ENCODE measurements at places on chromosomes 13 and 19.
A peak's percentile ranks its signal among the peaks of the same experiment; 100 is the strongest.

- DNase-seq = peak; percentile 46
Measured at GRCh38 chr19:41958367-41959055, 610 bp downstream of the RABAC1 start.

DNA sequence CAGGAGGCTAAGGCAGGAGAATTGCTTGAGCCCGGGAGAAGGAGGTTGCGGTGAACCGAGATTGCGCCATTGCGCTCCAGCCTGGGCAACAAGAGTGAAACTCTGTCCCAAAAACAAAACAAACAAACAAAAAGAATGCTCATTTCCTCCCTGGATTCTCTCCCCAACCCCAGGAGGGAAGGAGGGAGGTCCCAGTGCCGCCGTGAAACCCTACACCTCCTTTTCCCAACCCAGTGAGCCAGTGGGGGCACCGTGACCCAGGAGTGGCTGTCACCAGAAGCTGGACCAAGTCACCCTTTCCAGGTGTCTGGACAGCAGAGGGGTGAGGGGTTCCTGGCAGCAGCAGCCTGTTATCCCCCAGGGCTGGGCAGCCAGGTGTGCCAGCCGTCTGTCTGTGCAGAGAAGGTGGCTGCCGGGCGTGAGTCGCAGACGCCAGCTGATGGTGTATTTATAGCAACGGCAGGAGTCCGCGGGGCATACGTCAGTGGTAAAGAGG is 23.5 kb downstream of the NFIC start:
- DNase-seq = no peak

GRCh38 chr13:103224804-103225203 is 158.6 kb upstream of the SLC10A2 start:
- no peak for DNase-seq

- no peak for DNase-seq
Measured at GRCh38 chr13:110506396-110506795, 55.1 kb downstream of the RAB20 start.

DNA sequence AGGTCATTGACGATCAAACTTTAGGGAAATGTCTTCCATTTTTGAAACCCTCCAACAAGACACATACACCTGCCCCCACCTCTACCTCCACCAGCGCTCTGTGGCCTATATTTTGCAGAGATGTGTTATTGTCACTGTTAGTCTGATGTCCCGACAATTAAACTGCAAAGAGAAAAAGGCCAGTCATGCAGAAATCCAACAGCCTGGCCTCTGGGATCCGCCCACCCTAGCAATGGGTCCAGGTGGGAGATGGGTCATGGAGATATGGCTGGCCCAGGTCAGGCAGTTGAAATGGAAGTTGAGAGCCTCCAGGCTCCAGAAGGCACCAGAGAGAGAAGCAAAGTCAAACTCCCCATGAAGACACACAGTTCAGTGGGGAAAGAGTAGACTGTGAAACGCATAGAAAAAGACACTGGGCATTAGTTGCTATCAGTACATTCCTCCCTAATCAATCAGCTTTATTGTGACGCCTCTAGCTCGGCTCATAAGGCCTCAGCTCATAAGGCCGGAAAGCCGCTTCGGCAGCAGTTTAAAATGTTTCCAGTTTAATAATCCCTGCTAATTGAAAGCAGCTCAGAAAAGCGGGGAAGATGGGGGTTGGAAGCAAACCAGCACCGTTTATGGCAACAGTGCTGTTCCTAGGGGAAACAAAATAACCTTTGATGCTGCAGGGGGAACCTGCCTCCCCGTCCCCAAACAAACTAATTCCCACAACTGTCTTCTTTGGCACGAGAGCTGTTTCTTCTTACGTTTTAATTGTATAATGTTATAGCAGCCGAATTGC is 239.7 kb upstream of the ZNF507 start:
- no peak for DNase-seq

GRCh38 chr13:49466292-49466838 is 22.3 kb downstream of the SETDB2 start:
- no peak for DNase-seq

DNA sequence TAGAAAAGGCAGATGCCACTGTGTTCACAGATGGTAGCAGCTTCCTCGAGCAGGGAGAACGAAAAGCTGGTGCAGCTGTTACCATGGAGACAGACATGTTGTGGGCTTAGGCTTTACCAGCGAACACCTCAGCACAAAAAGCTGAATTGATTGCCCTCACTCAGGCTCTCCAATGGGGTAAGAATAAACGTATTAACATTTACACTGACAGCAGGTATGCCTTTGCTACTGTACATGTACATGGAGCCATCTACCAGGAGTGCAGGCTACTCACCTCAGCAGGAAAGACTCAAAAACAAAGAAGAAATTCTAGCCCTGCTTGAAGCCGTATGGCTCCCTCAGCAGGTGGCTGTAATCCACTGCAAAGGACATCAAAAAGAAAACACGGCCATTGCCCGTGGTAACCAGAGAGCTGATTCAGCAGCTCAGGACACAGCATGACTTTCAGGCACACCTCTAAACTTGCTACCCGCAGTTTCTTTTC is 197.7 kb downstream of the ZNF737 start:
- DNase-seq = no peak

DNA sequence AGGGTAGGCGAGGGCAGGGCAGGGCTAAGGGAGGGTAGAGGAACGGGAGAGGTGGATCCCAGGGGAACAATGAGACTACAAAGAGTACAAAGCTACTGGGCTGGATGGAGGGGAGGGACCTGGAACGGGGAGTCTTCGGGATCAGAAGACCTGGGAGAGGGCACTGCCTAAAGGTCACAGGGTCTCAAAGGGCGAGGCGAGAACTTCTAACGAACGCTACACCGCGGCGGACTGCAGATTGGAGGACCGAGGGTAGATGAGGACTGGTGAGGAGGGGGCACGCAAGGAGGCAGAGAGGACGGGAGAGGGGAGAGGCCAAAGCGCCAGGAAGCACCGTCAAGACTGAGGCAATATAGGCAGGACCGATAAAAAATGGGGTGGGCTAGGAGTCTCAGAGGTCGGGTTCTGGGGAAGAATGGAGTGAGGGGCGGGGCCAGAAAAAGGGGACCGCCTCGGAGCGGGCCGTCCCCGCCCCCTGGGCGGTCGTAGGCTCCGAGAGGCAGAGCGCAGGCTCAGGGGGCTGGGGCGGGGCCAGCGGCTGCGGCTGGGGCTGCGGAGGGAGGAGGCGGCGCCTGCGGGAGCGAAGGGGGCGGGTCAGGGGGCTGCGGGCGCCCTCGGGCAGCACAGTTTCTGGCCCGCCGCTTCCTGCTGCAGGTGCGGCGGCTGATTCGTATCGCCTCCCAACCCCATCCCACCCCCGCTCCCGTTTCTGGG is 1.3 kb upstream of the KCNC3 start:
- peak; percentile 41 for DNase-seq

GRCh38 chr19:55703790-55704215 is 28.8 kb downstream of the EPN1 start:
- peak; percentile 37 for DNase-seq

- DNase-seq = peak; percentile 1
Measured at GRCh38 chr13:29081036-29081435, 260.9 kb downstream of the MTUS2 start.

DNA sequence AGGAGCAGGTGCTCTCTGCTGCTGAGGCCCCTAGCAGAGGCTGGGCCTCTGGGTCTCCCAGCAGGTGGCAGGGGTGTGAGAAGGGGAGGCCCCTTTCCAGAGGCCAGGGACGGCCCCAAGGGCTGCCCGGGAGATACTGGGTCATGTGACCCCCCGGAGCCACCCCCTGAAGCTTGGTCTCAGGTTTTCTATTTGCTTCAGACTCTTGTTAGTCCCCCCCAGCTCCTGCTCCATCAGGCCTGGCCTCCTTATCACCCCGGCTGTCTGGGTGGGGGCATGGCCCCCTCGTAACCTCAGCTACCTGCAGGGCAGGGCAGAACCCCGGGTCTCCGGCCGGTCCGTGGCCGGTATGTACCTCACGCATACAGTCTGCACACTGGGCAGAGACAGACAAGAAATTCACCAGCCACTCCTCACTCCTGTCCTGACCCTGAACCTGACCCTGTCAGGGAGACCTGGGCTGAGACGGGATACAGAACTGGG is 13.2 kb upstream of the TCF3 start:
- DNase-seq = no peak

- no peak for DNase-seq
Measured at GRCh38 chr13:106963151-106963550, 395.2 kb upstream of the ARGLU1 start.

DNA sequence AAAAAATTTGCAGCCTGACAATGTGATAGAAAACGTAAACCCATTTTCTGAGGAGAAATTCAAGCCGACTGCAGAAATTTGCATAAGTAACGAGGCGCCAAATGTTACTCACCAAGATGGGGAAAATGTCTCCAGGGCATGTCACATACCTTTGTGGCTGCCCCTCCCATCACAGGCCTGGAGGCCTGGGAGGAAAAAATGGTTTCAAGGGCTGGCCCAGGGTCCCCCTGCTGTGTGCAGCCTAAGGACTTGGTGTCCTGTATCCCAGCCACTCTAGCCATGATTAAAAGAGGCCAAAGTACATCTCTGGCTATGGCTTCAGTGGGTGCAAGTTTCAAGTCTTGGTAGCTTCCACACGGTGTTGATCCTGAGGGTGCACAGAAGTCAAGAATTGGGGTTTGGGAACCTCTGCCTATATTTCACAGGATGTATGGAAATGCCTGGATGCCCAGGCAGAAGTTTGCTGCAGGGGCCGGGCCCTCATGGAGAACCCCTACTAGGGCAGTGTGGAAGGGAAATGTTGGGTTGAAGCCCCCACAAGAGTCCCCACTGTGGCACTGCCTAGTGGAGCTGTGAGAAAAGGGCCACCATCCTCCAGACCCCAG is 1842.3 kb downstream of the PCDH9 start:
- no peak for DNase-seq

GRCh38 chr13:112131713-112132113 is 64.8 kb downstream of the SOX1 start:
- no peak for DNase-seq

DNA sequence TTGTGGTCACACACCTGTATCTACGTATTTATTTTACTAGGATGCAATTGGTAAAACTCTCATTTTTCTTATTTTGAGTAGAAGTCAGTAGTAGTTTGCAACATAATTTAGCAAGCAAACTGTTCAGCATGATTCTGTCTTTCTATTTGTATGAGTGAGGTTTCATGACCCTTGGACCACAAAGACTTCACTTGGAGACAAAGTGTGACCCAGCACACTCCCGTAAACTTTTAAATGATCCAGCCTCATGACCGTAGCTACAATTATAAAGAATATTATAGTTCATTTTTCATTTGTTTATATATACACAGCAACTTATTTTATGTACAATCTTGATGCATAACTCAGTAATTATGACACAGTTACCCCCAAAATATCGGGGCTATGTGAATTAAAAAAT is 86.5 kb downstream of the ERCC5 start:
- DNase-seq = no peak

GRCh38 chr13:114243971-114244370 is 9.3 kb downstream of the CDC16 start:
- no peak for DNase-seq

DNA sequence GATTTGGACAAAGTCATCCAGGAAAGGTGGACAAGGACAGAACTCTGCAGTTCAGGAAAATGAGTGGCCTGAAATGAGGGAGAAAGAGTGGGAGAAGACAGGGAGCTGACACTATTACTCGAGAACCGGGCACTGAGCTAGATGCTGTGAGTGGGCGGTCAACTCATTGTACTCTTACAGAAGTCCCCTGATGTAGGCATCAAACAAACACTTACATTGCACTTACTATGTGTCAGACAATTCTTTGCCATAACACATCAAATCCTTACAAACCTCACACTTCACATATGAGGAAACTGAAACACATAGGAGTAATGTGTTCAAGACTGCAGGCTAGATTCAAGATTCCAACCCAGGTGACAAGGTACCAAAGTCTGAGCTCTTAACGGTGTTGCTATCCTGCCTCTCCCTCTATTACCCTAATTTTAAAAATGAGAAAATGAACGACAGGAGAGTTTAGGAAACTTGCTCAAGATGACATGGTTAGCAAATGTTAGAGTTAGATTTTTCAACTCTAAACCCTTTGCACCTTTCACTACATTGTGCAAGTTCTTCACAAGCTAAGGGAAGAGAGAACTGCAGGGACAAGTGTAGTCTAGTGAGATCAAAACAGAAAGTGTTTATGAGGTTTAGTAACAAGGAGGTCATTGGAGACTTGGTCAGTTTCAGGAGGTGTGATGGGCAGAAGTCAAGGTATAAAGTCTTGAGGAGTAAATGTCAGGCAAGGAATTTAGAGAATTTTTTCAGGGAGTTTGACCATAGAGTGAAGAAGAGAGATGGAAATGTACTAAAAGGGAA is 4.9 kb upstream of the MEDAG start:
- DNase-seq = no peak

DNA sequence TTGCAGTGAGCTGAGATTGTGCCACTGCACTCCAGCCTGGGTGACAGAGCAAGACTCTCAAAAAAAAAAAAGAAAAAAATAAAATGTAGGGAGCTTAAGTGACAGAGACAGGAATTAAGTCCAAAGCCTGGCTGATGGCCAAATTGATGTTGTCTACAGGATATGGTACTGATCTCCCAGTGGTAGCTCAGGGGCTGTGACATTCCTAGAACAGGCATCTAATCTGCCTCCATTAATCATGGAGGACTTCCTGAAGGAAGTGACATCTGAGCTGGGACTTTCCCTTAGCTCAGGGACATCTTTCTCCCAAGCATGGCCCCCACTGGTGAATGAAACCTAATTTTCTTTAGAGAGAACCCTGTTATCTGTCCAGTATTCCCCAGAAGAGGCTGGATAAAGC is 11.4 kb upstream of the EDDM13 start:
- no peak for DNase-seq

DNA sequence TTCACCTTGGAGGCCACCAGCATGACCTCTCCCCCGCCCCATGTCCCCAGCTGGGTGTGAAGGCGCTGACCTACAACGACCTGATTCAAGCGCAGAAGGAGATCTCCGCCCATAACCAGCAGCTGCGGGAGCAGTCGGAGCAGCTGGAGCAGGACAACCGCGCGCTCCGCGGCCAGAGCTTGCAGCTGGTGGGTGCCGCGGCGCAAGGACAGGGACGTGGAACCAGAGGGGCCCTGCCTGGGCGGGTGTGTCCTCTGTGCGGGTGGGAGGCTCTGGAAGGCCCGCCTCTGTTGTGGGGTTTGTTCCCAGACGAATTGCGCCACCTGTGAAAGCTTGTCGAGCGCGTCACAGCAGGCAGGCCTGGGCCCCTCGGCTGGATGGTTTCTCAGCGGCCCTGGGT is 22.3 kb downstream of the PLEKHJ1 start:
- no peak for DNase-seq
